ENCODE measurements at places on chromosomes 7 and 10.

GRCh38 chr10:80268266-80268665 lies 21.2 kb downstream of the MAT1A start:
- DNase-seq = no peak

DNA sequence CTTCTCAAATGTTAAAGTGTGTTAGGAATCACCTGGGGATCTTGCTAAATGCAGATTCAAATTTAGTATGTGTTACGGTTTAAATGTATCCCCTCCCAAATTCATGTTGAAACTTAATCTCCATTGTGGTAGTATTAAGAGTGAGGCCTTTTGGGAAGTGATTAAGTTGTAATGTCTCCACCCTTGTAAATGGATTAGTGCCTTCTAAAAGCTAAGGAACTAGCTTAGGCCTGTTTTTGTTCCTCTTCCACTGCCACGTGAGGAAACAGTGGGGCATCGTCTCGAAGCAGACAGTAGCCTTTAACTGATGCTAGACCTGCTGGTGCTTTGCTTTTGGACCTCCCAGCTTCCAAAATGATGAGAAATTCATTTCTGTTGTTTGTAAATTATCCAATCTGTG lies 52.3 kb upstream of the SEMA3D start:
- DNase-seq = no peak

GRCh38 chr10:109845308-109845707 lies 78.0 kb downstream of the XPNPEP1 start:
- DNase-seq = no peak

DNA sequence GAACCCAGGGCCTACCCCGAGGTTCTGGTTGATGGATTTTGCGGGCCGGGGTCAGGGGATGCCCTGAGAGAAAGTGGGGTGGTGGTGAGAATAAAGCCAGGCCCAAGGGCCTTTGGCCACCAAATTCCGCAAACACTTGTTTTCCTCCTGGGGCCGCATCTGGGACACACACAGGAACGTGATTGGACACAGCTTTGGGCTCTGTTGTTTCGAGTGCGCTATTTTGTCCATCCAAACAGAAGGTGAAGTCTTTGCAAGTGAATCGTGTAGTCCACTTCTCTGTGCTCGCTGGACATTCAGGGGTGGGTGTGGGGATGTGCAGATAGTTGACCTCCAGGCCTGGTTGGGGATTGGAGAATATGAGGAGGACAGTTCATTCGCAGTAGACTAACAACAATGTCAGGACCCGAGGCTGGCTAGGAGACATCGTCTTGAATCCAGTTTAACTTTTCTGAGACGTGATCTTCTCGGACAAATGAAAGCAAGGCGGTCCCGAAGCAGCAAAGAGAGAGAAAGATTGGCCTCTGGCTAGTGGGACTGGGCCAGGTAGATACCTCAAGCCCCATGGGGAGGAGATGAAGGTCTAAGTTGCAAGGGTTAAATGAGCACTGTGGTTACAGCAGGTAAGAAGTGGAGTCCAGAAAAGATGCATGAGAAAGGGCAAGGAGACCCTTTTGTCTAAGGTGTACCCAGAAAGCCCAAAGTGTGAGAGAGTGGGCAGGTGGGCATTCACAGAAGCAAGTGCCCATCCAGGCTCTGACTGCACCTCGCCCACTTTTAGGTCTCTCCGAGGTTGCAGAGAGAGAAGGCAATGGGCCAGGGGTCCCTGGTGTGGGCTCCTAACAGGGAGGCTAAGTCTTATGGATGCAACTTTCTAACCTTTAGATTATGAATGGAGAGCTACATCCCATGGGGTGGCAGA lies 764 bp upstream of the FAM131B start:
- no peak for DNase-seq
